ENCODE measurements at places on chromosomes 2 and 18.

DNA sequence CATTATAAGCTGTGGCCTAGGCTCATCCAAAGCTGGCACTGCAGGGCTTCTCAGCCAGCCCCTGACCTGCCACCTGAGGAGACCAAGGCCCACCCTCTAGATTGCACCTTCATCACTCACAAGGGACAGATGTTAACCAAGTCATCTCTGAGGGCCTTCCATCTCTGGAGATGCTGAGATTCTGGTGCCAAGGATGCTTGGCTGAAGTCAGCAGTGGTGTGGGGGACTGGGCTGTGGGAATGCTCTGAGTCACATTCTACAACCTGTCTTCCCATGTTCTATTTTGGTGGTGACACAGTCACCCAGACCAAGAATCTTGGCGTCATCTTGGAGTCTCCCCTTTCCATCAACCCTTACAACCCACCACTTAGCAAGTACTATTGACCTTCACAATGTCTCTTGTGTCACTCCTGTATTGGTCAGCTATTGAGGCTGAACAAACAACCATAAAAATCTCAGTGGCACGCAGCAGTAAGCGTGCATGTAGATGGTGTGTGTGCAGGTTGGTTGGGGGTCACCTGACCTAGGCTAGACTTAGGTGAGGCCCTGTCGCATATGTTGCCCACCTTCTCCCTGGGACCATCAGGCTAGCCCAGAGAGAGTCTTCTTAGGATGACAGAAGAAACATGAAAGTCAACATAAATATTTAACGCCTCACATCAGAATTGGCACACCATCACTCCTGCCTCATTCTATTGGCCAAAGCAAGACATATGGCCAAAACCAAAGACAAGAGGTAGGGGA lies 135.0 kb downstream of the SMAD7 start:
- DNase-seq = no peak

DNA sequence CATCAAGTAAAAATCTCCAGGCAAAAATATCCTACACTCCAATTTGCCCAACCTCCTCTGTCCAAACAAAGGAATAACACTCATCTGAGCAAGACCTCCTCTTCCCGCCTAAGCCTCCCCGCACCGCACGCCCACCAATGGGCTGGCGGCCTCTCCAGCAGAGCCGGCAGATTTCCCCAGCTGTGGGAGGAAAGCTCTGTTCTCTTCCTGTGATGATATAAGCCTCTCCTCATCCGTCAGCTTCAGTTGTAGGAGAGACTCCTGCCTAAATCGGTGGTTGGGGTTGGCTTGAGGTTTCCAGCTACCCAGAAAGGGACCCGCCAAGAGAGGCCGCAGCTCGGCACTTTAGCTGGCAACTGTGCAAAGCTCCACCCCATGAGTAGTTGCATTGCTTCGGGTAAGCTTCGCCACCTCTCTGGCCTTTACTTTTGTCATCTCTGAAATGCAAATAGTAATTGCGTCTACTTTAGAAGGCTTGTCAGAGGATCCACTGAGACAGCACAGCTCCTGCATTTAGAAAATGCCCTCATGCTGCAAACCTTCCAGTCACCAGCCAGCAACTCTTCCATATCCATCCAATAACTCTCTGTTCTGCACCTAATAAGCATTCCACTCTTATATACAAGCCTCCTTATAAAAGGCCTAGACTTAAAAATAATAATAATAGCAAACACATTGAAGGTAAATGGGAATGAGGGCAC lies 146.4 kb downstream of the MYT1L start:
- DNase-seq = no peak

DNA sequence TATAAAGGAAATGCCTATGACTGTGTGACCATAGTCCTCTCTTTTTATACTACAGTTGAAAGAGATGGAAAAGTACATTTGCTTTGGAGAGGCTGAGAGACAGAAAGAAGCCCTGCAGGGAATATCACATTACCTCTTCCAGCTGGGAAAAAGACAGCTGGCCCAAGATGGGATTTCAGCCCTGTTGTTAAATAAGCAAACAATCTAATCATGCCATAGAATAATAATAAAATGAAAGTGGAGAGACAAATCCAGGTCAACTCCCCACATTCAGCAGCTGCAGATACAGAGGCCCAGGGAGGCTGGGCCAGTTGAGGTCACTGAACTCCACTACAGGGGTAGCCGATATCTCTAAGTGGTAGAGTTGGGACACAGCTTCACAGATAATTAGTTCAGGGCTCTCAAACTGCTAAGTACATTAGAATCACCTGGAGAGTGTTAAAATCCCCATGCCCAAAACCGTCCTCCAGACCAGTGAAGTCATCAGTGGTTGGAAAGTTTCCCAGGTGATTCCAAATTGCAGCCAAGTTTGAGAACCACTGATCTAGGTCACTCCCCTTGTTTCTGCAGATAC lies 81.9 kb downstream of the MOGAT1 start:
- DNase-seq = peak; percentile 85

- no peak for DNase-seq
Observed at GRCh38 chr2:48440103-48440390, 89.9 kb upstream of the STON1 start.

- no peak for DNase-seq
Observed at GRCh38 chr2:186693446-186693832, 421 bp upstream of the FAM171B start.

- no peak for DNase-seq
Observed at GRCh38 chr2:126627643-126628042, 28.3 kb upstream of the GYPC start.

GRCh38 chr2:60948161-60948560 lies 66.8 kb downstream of the REL start:
- DNase-seq = no peak

DNA sequence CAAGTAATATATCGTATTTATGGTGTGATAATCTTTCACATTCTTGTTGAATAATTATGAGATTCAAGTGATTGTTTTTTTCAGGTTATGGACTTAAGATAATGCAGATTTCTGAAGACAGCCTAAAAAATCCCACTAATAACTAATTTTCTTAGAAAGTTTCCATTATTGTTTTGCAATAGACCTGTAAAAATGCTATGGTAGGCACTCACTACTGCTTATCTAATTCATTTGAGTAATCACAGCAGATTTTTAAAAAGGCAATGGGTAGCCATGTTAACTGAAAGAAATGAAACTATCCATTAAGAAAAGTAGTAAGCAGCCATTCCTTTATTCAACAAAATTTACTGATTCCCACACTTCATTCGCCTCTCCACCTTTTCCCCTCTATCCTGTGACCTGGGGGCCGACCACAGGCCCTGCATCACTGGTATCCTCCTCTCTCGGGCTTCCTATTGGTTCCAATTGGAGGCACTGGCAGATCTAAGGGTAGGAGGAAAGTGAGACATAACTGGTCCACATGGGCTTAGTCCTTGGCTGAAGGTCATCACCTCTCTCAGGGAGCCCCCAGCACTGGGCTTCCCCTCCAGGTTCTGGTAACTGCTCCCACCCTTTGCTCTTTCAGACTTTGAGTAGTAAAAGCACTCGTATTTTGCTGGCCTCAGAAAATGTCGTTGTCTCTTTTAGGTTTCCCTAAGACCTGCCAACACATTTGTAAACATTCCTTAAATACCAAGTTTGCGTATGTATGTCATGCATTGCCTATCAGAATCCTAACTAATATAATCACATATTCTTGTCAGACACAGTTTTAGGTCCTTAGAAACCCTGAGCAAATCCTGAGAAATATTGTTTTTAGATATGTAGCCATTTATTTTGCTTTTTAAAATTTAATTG lies 18.5 kb downstream of the RBMS1 start:
- no peak for DNase-seq

DNA sequence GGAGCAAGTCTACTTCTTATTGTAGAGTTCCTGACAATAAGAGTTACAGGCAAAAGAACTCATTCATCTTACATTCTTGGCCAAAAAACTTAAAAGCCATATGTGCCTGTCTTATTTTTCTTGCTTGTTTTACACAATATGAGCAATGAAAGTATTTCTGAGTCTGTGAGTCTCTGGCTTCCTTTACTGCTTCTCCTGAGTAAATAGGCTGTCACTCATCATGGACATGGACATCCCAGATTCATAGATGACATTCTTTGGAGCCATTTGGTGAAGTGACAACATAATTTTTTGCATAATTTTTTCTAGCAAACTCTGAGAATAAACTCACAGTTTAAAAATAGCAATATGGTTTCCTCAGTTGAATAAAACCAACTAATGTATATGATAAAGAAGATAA lies 179.3 kb downstream of the SNTG2 start:
- no peak for DNase-seq

DNA sequence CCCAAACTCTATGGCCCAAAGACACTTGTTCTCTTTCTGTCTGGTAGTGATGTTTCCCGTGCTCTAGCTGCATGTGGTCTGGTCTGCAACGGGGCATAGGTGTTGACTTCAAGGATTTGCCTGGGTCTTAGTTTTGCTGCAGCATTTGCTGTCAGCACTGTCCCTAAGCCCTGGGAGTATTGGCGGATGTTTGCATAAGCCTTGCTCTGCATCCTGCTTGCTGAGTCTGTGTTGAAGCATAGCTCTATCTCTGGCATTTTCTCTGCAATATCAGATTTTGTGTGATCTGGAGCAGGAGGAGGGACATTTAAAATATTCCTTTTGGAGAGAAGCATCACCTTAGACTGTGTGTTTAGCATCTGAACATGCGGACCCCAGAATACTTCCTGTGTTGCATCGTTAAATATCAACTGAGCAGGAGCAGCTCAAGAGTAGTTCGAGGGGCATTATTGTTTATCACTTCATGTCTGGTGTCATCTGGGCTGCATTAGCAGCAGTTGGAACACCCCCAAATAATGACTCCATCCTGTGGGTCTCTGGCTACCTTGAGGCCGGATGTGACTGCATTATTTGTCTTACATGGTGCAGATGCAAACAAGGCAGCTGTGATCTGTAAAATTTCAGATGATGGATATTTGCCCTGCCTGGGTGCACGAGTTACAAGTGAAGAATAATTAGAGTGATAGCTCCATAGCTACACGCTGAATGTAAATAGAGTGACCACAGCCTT lies 231.7 kb downstream of the TRIB2 start:
- DNase-seq = no peak

All from brain pericyte (primary cell).